NCI-H345 (cell line): ENCODE measurements at places on chromosomes 12 and 14.

GRCh38 chr12:9699269-9699897, 29.9 kb downstream of the CLEC2D start:
- DNase-seq = peak; percentile 2

GRCh38 chr12:32161058-32161457, 54.4 kb downstream of the BICD1 start:
- no peak for DNase-seq

DNA sequence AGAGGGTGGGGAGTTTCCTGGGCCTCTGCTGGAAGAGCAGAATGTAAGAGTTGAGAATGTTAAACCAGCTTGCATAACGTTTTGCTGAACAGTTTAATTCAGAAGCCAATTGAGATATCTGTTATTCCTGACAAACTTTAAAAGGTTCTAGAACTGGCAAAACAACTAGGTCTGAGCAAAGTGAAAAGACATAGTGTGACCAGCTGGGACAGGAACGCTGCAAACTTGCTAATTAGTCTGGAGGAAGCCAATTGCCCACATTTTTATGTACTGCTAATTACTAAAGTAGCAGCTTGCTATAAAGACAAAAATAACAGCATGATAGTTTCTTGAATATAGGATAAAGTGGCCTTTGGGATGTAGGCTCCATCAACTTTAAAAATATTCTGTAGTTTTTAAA, 704.9 kb downstream of the NRXN3 start:
- no peak for DNase-seq

DNA sequence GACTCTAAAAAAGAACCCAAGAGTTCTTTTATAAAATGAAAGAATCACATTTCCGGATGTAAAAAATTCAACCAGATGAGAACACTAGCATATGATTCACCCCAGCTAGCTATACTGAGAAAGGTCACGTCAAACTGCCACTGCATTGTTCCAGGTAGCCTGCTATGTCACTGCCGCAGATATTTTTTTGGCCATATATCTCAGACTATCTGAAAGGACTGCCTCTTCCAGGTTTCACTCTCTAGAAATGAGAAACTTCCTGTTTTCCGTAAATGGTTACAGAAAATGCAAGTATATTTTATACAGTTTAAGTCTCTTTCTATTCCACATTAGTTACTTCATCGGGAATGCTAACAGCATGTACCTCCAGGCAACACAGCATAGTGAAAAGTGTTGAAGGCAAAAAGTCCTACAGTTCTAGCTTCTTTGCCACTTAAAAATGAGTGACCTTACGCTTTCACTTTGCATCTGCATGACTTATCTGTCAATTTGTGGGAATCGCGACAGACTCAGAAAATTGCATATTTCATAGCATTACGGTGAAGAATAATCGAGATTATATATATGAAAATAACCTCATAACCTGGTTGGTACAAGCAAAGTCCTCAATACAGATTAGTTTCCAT, 105.2 kb downstream of the MED13L start:
- DNase-seq = no peak

DNA sequence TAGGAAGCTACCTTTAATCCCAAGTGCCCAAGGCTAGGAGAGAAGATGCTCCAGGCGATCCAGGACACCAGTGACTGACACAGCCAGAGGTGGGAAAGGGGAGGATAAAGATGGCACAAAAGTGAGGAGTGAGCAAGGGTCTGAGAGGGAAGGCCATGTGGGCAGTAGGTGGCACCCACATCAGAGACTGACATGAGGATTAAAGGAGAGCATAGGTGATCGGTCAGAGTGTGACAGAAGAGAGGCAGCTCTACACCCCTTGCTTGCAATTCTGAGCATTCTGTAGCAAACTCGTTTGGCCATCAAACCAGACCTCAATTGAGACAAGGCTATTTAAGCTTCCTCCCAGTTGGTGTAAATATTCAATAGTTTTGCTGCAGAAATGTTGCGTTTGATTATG, 724 bp upstream of the CD27 start:
- DNase-seq = no peak

GRCh38 chr12:122855928-122856831, 20.9 kb downstream of the HIP1R start:
- DNase-seq = no peak

DNA sequence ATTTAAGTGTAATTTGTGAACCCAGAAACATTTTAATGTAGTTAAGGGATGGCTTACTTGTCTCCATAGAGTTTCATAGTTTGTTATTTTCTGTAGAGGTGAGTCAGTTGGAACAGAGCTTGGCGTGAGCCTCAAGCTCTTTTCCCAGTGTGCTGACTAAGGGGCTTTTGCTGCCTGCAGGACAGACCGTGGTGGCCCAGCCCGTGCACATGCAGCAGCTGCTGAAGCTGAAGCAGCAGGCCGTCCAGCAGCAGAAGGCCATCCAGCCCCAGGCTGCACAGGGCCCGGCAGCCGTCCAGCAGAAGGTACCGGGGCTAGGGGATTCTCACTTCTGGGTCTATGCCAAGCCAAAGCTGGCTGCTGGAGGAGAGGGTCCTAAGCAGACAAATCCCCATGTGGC, 76.9 kb downstream of the DDX51 start:
- DNase-seq = no peak

DNA sequence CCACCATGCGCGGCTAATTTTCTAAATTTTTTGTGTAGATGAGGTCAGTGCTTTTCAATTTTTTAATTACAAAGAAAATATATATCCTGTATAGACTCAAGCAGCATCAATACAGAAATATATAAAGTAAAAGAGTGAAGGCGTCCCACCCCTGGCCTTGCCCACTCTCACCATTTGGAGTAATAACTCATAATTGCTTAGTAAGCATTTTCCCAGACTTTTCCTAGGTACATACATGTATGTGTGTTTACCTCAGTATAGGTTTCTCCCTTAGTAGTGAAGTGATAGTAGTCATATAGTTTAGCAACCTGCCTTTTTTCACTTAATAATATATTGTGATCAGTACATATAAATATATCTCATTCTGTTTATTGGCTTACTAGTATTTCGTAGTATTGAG, 200.1 kb downstream of the NUBPL start:
- no peak for DNase-seq

DNA sequence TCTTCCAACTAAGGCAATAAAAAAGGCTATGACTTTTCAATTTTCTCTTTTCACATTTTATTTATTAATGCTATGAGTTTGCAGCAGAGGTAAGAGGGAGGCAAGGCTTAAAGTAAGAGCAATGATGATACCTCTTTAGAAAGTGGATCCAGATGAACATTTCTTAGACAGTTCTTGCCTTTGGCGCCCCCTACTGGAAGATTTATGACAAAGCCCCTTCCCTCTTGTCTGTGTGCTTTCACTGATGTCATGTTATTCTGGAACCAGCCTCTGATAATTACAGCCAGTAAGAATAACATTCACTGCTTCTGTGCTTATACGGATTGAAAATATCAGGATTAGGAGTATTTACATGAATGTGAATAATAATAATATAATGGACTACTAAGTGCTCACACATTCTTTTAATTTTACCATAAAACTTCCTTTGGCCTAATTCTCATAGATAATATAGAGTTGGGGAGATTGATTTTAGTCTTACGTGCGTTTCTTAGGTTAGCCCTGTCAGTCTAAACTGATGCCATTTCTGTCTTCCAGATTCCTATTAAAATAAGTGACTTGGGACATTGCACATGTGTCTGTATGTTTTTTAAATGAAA, 1929.9 kb upstream of the SEL1L start:
- peak; percentile 58 for DNase-seq

DNA sequence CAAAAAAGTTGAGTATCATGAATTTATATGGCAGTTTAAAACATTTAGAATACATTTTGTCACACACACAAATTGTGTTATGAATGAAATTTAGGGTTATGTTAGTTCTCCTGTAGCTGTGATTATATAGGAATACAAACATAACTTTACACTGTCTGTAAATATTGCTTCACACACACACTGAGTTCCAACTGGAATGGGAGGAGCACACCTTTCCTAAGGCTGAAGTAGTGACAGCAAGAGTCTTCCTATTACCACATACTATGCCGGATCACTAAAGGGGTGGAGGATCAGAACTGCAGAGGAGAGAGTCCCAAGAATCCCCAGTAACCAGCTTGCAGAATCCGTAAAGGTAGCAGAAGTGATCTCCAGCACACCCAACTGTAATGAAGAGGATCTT, 63.7 kb downstream of the DNAI7 start:
- no peak for DNase-seq

- no peak for DNase-seq
Observed at GRCh38 chr12:106994579-106995220, 7.8 kb upstream of the MTERF2 start.

- no peak for DNase-seq
Observed at GRCh38 chr12:87384226-87384625, 645.0 kb downstream of the C12orf50 start.

DNA sequence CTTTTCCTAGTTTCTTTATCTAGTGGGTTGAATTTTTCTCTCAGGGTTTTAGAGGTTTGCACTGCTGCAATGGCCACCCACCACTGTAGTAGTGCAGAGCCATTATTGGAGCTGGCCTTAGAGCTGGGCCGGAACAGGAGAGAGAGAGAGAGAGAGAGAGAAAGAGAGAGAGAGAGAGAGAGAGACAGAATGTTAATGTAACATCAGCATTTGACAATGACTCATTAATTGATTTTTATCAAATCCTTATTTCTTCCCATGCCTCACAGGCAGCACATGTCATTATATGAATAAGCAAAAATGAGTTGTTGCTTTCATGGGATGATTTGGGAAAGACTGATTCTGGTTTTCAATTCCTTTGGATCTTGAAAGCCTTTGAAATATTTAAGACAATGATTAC, 76.3 kb upstream of the PPP4R3A start:
- no peak for DNase-seq

DNA sequence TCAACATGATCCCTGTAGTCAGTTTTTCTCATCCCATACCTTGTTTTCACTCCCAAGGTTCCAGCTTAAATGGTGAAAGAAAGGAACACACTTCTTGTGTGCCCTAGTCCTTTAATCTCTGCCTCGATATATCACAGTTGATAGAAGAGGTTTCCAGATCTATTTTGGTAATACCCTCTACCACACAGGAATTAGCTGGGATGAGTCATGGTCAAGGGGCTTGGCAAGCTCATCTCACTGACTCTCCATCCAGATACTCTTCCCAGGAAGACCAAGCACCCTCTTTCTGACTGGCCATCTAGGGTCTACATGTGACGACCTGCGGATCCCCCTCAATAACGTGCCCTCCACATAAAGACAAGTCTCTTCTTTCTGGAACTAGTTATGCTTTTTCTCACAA, 277.9 kb downstream of the ITPR2 start:
- DNase-seq = no peak

GRCh38 chr12:30974746-30975500, 48.4 kb downstream of the TSPAN11 start:
- DNase-seq = no peak

DNA sequence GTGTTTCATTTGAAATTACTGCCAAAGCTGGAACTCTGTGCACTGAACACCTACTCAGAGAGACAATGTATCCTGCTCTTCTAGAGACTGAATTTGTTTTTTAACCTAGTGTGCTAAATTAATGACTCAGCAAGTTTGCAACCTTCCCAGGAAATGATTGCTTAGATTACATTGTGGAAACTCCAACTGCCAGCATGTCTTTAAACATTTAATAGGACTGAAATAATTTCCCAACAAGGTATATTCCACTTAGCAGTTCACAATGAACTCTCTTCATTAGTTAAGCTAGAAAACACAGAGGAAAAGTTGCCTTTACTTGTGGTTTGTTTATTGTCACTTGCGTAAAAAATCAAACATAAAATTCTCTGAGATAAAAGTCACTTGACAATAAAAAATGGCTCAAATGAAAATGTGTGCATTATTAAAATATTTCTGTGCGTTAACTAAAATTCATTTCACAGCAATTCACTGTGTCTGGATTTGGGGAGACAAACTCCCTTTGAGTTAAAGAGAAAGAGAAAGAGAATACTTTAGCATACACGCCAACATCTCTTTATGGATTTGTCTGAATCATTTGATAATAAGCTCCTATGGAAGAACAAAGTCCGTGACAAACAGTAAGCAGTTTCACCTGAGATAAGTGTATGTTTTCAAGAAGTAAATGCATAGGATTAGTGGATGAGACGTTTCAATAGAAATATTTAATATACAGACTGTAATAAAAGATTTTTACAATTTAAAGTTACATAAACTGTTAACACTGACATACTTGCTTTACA, 284.0 kb downstream of the PRKD1 start:
- no peak for DNase-seq

DNA sequence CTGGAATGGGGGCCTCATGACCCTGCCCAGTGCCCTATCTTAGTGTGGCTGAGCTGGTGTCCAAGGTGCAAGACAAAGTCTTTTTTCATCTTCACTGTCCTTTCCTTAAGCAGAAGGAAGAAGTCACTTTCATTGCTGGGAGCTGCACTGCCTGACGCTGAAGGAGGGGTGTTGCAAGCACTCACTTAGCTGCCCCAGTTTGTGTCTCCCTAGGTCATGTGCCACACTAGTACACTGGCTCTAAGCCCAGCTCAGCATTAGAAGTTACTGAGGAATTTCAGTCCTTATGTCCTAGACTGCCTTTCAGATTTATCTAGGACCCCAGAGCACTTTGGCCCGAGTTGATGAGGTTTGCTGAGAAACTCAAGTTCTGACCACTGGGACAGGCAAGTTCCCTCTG, 952.0 kb upstream of the USP15 start:
- no peak for DNase-seq

- DNase-seq = no peak
Observed at GRCh38 chr12:85836197-85837090, at the start of gene RASSF9. TSS of gene RASSF9 (minus strand) at chr12:85836409. CDS start at chr12:85836201, 208 bp downstream.

DNA sequence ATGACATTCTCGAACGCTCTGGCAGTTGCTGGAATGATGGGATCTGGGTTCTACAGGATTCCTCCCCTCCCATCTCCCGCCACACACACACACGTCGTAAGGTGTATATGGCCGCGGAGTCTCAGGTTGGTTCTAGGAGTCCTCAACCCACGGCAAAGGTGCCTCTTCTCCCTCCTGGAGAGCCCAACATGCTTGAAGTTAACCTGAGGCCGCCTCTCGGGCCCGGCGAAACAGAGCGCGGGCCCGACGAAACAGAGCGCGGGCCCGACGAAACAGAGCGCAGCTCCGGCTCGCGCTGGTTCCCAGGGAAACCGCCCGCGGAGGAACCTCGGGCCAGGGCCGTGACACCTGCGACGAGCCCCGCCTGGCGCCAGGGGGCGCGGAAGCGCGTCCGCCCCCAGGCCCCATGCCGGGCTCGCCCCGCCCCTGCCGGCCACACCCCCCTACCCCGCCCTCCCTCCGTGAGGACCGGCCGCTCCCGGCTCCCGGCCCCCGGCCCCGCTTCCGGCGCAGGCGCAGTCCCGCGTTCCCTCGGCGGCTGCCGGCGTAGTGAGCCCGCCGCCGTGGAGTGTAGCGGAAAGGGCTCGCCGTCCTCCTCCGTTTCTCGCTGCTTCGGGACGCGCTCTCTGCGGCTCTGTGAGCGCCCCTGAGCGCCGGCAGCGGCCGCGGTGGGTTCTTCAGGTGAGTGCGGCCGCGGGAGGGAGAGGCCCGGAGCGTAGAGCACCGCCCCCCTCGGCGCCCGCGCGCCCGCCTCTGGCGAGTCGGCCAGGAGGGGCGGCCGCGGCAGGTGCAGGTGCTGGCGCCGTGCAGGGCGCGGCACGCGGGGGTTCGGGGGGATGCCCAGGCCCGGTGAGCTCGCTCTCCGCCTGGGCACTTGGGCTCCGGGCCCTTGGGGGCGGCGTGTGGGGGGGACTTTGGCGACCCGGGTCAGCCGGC, at the start of gene RAB3IP:
Gene RAB3IP, plus strand, starts transcription at position 510 of the 936 bp plus-strand sequence. CDS start 16,549 bp downstream, outside the sequence.
- peak; percentile 95 for DNase-seq
